NT2/D1 (cell line): ENCODE measurements at places on chromosomes 1 and 21.

DNA sequence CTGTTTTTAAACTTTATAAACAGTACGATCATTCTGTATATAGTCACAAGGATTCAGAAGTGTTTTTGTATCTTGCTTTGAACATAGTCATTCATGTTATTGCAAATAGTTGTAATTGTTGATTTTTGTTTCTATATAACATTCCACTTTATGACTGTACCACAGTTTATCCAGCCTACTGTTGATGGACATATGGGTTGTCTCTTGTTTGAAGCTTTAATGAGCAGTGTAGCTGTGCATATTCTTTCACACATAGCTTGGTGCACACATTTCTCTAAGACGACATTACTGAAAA lies 6.1 kb downstream of the CD101 start:
- no peak for DNase-seq

- no peak for DNase-seq
Observed at GRCh38 chr1:217585577-217585976, 45.3 kb downstream of the GPATCH2 start.

GRCh38 chr1:110087812-110088738 lies 17.6 kb upstream of the ALX3 start:
- peak; percentile 63 for DNase-seq

DNA sequence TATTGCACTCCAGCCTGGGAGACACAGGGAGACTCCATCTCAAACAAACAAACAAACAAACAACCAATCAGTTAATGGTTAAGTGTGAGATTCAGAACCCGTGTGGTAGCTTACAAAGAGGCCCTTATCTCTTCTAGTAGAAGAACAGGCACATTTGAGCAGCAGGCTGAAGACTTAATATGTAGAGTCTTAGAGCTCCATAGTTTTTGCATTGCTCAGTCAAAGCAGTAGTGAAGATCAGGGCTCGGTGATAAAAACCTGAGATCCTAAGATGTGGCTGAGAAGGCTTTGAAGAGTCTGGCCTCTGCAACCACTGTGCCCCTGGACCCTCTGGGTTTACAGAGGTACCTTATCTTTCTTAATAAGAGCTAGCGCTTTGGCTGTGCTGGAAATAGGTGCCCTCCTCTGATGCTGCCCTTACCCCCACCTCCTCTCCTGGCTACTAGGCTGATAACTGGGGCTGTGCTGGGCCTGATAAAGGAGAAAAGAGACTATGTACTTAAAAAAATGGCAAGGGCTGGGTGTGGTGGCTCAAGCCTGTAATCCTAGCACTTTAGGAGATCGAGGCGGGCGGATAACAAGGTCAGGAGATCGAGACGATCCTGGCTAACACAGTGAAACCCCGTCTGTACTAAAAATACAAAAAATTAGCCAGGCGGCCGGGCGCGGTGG lies 10.5 kb upstream of the UCK2 start:
- DNase-seq: no peak

DNA sequence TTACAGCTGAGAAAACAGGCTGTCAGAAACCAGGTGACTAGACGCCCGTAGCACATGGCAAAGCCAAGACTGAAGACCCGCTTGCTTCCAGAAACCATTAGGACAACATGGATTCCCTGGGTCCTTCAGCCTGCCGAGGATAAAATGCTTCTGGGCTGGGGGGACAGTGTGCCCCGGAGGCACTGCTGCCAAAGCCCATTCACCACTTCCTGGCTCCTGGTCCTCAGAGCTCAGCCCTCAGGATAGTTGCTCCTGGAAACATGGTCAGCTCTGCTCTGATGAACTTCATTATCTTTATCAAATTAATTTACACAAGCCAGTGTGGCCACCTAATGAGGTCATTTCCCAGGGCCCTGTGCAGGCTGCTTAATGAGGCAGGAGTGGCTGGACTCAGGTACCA lies 41.1 kb upstream of the ACTL8 start:
- DNase-seq: no peak

- DNase-seq: no peak
Observed at GRCh38 chr21:30200000-30200399, 15.9 kb downstream of the CLDN8 start.
